ENCODE measurements at places on chromosomes 7 and 10. TPM values are rescaled to one million over a fixed set of nuclear protein-coding genes. Genes with fewer than 3 reads are reported as not detected.

Gene RBP3
- not detected for total RNA-seq

Gene NAT16
- not detected for total RNA-seq

Gene ADAMTS14
- total RNA-seq = not detected

Gene ZNF365
- total RNA-seq = 0.94 TPM

Gene ST8SIA6
- 0.61 TPM for total RNA-seq

Gene ADARB2
- 0.40 TPM for total RNA-seq

Gene RPEL1
- not detected for total RNA-seq

Gene MOGAT3
- not detected for total RNA-seq

Gene LAMB1
- not detected for total RNA-seq

Gene CPA4
- total RNA-seq = not detected
